ENCODE measurements at places on chromosomes 12 and 14. TPM values are rescaled to one million over a fixed set of nuclear protein-coding genes. Genes with fewer than 3 reads are reported as not detected.

The TSPAN8 gene
- not detected for total RNA-seq

The GZMB gene
- 6,616 TPM for total RNA-seq

The G2E3 gene
- total RNA-seq = 20.2 TPM

The KRT82 gene
- not detected for total RNA-seq

The MGP gene
- not detected for total RNA-seq

The CD4 gene
- 1.6 TPM for total RNA-seq

The CD163L1 gene
- not detected for total RNA-seq

The LMNTD1 gene
- not detected for total RNA-seq

The LRRIQ1 gene
- not detected for total RNA-seq

The HOXC13 gene
- total RNA-seq = not detected

The IAPP gene
- not detected for total RNA-seq

The EAPP gene
- total RNA-seq = 32.7 TPM

The LYZ gene
- total RNA-seq = not detected

The RND1 gene
- 2.3 TPM for total RNA-seq

The FGF23 gene
- not detected for total RNA-seq
